ENCODE measurements at places on chromosomes 4 and X. TPM values are rescaled to one million over a fixed set of nuclear protein-coding genes. Genes with fewer than 3 reads are reported as not detected.

- no peak for DNase-seq
These were observed 287.3 kb downstream of the STK32B start for GRCh38 chr4:5338531-5338930.

- DNase-seq, result no peak
These were observed 85.9 kb downstream of the CLDN34 start for GRCh38 chrX:10052906-10053625.

- no peak for DNase-seq
These were observed 313.2 kb downstream of the PTTG2 start for GRCh38 chr4:38273407-38273806.

- DNase-seq, result peak; percentile 79
These were observed 15.0 kb downstream of the SCARB2 start for GRCh38 chr4:76198411-76199237.

- no peak for DNase-seq
These were observed 240.6 kb downstream of the CBR4 start for GRCh38 chr4:168769416-168769815.

GRCh38 chrX:20670611-20671010 lies 403.9 kb upstream of the RPS6KA3 start:
- DNase-seq, result no peak

- DNase-seq, result peak; percentile 63
These were observed 103.9 kb downstream of the MAML3 start for GRCh38 chr4:140049849-140050637.

GRCh38 chr4:28469387-28469786 lies 1608.7 kb downstream of the STIM2 start:
- DNase-seq, result no peak

DNA sequence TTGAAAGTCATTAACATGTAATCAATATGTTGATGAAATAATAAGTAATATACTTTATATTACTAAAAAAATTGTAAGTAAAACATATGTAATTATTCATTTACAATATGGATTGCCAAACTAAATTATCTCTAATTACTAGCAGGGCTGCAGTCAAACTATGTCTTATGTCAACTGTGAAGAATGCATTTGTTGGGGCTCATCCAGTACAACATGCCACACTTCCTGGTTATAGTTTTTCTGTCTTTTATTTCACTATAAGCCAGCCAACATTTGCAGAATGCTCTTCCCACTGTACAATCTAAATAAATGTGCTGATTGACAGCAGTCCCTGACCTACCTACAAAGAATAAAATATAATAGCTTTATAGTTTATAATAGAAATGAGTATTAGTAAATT lies 975.4 kb upstream of the NDST4 start:
- DNase-seq, result no peak

DNA sequence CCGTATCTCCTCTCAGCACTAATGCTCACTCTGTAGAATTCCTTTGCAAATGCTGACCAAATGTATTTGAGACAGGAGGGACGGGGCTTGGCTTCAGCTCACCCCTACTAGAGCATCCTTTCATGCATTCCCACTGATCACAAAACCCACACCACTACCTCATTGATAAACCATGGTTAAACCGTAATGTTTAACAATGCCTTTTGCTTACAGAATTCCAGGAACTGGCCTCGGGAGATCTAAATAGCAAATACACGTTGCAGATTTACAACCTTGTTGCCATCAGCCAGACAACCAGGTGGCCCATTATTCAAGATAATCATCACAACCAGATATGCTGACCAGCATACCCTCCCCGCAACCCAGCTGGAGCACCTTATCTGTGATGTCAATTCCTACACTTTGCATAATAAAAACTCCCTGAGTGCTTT lies 391.9 kb downstream of the KCTD8 start:
- no peak for DNase-seq

- no peak for DNase-seq
These were observed 219.8 kb upstream of the FAT1 start for GRCh38 chr4:186943411-186943810.

DNA sequence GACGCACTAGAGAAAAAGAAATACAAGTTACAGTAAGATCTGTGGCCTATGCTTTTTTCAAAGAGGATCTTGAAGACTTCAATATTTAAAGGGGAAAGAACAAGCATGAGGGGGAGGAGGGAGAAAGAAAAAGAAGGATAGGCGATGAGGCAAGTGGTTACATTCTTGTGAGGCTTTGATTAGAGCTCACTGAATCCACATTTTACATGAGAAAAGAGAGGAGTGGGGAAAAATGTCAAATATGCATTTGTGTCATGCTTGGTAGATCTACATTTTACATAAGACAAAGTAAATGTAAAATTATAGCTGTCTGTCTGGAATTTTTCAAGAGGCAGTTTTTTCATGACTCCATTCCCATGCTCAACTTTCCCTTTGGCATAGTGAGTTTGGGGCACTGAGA lies 965.9 kb downstream of the FSTL5 start:
- no peak for DNase-seq

GRCh38 chrX:107706309-107706708 lies 69.3 kb downstream of the TSC22D3 start:
- DNase-seq, result no peak

UGT2B10 gene
- total RNA-seq, result not detected

SLC30A9 gene
- 55.8 TPM for total RNA-seq

GPR50 gene
- not detected for total RNA-seq

RHOXF2 gene
- total RNA-seq, result not detected

ADAM29 gene
- not detected for total RNA-seq

ATP2B3 gene
- not detected for total RNA-seq

SLC49A3 gene
- total RNA-seq, result 0.39 TPM

PAQR3 gene
- 7.8 TPM for total RNA-seq
